ENCODE measurements at places on chromosomes 5 and 9.
A peak's percentile ranks its signal among the peaks of the same experiment; 100 is the strongest.

DNA sequence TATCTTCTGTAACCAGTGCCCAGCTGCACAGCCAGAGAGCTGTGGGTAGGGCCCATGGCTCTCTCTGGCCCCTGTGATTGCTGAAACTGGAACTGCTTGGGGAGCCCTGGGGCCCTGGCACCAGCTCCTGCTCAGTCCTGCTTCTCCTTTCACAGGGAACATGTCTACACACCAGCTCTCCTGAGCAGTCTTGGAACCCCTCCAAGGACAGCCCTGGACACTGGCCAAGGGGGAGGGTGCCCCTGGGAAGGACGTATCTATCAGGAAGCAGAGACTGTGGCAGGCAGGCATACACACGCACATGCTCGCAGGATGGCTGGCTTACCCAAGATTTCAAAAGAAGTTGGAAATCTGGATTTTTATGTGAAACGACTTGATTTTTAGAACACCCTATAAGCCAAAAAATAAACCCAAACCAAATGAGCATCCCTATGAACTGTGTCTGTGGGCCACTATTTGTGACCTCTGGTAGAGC, 8.8 kb upstream of the TRAF1 start:
- DNase-seq = no peak

DNA sequence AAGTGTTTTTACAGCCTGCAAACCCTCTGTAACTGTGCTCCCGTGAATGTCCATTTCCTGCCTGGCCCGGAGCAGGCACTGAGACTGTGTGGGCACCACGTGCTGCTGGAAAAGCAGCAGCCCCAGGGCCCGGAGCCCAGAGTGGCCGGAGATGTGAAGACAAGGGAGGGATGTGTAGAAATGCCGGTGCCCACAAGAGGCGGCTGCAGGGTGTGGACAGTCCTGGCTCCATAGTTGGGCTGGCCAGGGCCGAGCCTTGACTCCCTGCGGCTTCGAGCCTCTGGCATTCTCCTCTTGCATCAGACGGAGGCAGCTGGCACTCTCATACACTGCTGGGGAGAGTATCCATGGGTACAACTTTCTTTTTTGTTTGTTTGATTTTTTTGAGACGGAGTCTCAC, 13.2 kb upstream of the GFPT2 start:
- DNase-seq = no peak

DNA sequence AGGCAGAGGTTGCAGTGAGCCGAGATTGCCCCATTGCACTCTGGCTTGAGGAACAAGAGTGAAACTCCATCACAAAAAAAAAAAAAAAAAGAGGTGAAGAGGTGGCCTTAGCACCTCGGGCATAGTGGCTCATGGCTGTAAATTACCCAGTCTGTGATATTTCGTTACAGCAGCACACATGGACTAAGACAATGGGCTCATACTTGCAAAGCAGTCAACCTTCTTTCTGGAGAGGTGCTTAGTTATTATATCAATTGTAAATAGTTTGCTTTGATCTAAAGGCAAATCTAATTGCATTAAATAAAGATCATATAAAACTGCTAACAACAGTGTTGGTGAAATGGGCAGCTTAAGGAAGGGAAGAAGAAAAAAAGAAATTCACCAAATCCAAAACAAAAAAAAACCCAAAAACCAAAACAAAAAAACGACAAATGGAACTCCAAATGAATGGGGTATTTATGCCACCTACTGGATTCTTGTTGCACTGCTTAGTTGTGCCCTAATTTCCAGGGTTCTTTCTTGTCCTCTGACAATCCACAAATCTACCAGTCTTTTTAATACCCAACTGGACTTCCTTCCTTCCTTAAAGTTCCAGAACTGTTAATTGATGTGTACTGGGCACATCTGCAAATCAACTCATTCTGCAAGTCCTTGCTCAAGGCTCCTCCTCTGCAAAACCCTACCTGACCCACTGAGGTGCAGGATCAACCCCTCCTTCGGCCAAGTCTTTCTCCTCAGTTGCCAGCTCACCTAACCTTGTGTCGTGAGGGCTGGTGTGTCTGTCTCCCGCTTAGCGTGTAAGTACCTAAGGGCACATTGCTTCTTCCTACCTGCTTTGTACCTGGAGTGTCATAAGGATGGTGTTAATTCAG, 35.0 kb upstream of the DMRT1 start:
- peak; percentile 46 for DNase-seq

GRCh38 chr9:31335529-31336234, 1048.8 kb upstream of the ACO1 start:
- no peak for DNase-seq

DNA sequence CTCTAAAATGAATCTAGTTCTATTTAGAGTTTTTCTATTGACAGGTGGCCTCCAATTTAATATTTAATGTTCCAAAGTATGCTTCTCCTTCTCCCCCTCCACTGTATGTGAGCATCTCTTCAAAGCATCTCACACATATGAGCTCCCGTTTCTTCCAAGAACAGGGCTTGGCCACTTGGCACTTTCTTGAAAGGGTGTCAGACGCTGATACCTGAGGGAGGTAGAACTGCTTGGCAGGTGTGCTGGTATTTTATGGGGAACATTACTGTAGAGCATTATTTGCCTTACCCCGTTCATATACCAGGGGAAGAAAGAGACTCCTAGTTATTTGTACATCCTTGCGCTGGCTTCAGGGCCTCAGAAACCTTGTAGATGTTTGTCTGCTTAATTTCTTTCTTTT, 1.9 kb downstream of the RCL1 start:
- DNase-seq = no peak

DNA sequence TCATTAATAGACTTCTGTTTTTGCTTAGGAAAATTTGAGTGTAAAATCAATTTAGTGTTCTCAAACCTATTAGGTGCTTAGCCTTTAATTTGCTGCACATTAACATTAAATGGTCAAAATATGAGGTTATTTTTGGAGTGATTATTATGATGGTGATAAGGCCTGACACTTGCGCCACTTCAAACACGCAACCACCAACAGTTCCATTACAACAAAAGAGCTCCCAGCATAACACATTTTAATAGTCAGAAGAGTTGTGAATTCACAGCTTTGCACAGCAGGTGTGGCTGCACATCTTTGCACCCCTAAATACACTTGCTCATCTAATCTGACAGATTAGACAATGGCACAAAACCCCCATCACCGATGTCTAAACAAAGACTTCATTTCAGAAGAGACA, 940.7 kb downstream of the NR2F1-AS1 start:
- DNase-seq = no peak

- DNase-seq = peak; percentile 53
Observed at GRCh38 chr9:127021664-127022363, 100.6 kb downstream of the ANGPTL2 start.

- DNase-seq = no peak
Observed at GRCh38 chr9:128175102-128175563, 15.1 kb downstream of the BBLN start.

- DNase-seq = no peak
Observed at GRCh38 chr9:114824110-114824509, 18.3 kb upstream of the TNFSF15 start.

DNA sequence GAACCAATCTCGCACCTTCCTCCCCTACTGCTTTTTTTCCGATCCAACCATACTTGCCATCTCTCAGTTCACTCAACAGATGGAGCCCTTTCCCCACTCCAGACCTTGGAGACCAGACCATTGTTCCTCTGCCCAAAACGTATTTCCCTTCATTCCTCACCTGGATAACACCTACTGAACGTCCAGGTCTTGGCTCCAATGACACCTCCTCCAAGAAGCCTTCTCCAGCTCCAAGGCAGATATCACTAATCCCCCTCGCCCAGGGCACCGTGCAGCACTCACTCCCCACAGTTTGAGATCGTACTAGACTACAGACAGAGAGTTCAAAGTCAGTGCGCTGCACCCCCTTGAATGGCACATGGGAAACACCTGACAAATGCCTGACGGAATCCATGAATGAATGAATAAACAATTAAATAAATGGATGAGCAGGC, 47.1 kb upstream of the AKNA start:
- DNase-seq = peak; percentile 53

GRCh38 chr9:117073539-117074341, 341.1 kb downstream of the ASTN2 start:
- DNase-seq = peak; percentile 54

DNA sequence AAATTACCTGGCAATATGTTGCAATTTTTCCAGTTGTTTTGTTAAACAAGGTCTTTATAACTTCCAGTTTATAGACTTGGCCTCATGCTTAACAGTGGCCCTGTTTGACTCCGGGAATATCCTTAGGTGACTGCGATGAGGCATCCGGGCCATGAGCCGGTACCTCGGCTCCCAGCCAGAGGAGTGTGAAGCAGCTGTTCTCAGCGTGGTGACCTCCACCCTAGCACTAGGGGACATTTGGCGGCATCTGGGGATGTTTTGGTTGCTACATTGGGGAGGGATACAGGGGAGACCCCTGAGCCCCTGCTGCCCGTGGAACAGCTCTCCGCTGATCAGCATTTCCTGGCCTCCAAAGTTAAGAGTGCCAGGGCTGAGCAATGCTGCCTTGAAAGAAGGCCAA, 533.4 kb downstream of the IRX1 start:
- DNase-seq = no peak

DNA sequence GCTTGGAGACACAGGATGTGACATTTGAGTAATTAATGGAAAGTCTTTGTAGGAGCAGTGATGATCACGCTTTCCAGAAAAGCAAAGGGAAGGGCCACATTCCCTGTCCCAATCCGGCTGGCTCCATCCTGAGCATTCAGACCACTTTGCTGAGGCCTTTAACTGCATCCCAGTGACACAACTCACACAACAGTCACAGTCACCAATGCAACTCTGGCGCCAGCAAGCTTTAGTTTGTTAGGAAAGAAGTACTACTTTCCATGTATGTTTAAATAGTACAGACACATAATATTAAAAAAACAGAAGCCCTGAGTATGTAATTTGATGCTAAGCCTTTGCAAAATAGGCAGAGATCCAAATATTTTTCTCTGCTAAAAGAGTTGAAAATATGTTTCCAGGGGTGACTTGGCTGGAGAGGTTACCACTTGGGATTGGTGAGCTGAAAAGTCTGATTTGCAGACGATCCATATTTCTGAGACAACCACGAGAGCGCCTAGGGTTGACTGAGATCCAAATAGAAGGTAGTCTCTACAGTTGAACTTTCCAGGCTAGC, 31.7 kb upstream of the GAS1 start:
- no peak for DNase-seq

DNA sequence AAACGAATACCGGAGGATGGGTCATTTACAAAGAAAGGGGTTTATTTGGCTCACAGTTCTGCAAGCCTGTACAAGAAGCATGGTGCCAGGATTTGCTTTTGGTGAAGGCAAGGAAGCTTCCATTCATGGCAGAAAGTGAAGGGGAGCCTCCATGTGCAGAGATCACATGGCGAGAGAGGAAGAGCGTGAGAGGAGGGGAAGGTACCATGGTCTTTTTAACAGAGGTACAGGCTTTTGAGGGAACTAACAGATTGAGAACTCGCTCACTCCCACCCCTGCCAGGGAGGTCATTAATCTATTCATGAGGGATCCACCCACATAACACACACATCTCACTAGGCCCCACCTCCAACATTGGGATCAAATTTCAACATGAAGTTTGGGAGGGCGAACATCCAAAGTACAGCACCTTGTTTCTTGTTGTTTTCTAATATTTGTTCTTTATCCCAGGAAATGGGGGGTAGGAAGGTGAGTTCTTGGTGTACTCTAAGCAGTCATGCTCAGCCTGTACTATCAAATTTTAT, 18.5 kb downstream of the TMC1 start:
- no peak for DNase-seq

- no peak for DNase-seq
Observed at GRCh38 chr5:3201941-3202340, 393.7 kb upstream of the IRX1 start.

GRCh38 chr9:84330246-84330645, 10.3 kb downstream of the SLC28A3 start:
- no peak for DNase-seq

GRCh38 chr5:11715461-11716196, 188.6 kb downstream of the CTNND2 start:
- DNase-seq = no peak

- DNase-seq = no peak
Observed at GRCh38 chr5:125336401-125336800, 590.0 kb upstream of the ZNF608 start.

GRCh38 chr9:129775448-129775798, 22.6 kb upstream of the PTGES start:
- DNase-seq = no peak

DNA sequence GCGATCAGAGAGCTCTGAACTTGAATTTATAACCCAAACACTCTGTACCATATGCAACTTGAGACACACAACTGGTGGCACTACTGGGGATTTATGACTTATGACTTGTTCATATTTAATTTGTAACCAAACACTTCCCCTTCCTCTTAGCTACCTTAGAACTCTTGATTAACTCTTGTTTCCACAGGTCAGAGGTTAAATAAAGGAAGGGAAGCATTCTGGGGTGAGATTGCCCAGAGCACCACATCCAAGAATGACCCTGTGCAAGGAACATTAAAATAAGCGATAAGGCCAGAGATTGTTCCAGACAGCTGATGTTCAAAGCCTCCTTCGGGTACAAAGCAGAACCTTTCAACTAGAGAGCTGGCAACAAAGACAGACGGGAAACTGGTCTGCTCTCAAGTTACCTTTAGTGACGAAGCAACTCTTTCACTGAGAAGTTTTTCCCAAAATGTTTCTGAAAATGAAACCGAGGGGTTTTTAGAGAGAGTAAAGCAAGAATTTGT, 242.6 kb downstream of the DENND1A start:
- DNase-seq = no peak

GRCh38 chr5:65076251-65076869, 307.6 kb downstream of the CWC27 start:
- DNase-seq = no peak

GRCh38 chr5:88143693-88144218, 124.9 kb downstream of the TMEM161B start:
- DNase-seq = no peak

GRCh38 chr5:139149477-139150199, 48.5 kb downstream of the SIL1 start:
- DNase-seq = no peak

GRCh38 chr9:2289263-2289662, 274.1 kb downstream of the SMARCA2 start:
- peak; percentile 52 for DNase-seq

DNA sequence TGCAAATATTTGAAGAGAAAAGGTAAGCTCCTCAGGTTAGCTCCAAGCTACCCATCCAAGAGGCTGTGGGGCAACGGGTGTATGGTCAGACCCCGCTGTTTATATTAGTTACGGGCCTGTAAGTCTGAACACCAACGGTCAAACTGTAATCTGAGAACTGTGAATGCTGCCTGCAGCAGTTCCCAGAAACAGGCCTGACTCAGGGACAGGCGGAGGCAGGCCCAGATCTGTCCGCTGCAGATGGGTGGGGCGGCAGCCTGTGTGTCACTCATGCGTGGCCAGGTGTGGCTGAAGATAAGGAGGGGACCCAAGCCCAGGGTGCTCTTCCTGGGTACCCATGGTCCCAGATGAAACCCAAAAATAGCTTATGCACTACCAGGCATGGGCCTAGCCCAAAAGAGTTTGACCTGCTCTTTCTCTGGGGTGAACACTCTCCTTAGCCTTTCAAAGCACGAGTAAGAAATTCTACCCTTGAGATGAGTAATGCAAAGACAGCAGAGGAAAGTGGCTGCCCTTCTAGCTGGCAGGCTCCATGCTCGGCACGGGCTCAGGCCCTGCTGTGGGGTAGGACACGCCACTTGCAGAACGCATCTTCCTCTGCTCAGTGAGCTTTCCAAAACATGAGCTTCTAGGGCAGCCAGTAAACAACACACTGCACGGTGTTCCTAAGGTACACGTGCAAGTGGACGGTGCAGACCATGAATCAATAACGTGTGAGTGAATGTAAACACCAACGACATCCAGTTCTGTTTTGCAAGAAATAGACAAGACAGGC, 9.1 kb downstream of the UBAC1 start:
- DNase-seq = no peak
